ENCODE measurements at places on chromosomes 6 and 20.

DNA sequence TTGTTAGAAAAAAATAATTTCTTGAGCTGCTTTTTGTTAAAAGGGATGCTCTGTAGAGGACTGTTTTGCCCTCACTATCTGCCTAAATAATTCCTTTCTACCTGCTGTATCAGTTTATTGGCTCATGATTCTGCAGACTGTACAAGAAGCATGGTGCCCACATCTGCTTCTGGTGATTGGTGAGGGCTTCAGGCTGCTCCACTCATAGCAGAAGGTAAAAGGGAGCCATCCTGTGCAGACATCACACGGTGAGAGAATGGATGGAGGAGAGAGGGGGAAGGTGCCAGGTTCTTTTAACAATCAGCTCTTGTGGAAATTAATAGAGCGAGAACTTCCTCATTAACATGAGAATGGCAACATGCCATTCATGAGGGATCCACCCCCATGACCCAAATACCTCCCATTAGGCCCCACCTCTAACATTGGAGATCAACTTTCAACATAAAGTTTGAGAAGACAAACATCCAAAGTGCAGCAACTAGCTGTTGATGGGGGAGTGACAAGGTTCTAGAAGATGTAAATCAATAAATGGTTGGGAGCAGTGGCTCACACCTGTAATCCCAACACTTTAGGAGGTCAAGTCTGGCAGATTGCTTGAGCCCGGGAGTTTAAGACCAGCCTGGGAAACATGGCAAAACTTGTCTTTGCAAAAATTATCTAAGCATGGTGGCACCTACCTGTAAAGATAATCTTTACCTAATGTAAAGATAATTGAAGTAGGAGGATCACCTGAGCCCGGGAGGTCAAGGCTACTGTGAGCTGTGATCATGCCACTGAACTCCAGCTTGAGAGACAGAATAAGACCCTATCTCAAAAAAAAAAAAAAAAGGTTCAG lies 15.7 kb upstream of the AHCY start:
- no peak for DNase-seq

DNA sequence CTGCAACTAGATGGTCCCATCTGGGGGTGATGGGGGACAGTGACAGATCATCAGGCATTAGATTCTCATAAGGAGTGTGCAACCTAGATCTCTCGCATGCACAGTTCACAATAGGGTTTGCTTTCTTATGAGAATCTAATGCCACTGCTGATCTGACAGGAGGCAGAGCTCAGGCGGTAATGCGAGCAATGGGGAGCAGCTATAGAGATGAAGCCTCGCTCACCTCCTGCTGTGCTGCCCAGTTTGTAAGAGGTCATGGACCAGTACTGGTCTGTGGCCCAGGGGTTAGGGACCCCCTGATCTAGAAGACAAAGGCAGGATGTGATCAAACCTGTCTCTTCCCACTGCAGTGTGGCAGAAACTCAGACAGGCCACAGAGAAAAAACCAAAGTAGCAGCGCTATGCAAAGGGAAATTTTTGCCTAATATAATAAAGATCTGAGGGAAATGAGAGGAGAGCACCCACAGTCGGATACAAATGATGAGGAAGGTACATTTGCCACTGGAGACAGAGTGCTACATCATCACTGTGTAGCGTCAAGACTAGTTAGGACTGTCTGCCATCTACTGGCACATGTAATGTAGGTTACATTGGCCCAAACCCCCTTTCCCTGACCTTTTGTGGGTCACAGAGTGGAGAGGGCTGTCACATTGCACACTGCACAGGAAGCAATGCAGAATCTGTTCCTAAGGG lies 4.1 kb upstream of the LY86 start:
- no peak for DNase-seq

- no peak for DNase-seq
Observed at GRCh38 chr6:2433711-2434110, 188.3 kb upstream of the GMDS start.

GRCh38 chr6:151060096-151060765 lies 179.5 kb upstream of the AKAP12 start:
- peak; percentile 79 for DNase-seq

Measured in AG08395 (cell line).